ENCODE measurements at places on chromosomes 12 and 14. TPM values are rescaled to one million over a fixed set of nuclear protein-coding genes. Genes with fewer than 3 reads are reported as not detected.

DNA sequence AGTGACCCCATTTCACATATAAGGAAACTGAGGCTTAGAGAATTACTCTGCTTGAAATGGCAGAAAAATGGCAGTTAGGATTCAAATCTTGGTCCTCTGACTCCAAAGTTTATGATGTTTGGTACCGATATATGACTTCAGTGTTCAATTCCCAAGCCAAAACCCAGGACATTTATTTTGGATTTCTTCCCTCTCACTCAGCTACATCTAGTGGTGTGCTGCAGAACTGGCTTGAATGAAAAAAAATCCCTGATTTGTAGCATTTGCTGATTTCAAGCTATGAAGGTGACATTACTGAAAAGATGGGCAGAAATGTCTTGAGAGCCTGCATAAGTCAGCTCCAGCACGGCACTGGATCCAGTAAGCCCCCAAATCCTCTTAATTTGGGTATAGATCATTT is 106.4 kb downstream of the EFCAB11 start:
- DNase-seq, result no peak

GRCh38 chr12:109760930-109761921 is 47.6 kb downstream of the FAM222A start:
- peak; percentile 6 for DNase-seq

- DNase-seq, result no peak
These were observed 11.4 kb downstream of the EVL start for GRCh38 chr14:100076606-100077005.

DNA sequence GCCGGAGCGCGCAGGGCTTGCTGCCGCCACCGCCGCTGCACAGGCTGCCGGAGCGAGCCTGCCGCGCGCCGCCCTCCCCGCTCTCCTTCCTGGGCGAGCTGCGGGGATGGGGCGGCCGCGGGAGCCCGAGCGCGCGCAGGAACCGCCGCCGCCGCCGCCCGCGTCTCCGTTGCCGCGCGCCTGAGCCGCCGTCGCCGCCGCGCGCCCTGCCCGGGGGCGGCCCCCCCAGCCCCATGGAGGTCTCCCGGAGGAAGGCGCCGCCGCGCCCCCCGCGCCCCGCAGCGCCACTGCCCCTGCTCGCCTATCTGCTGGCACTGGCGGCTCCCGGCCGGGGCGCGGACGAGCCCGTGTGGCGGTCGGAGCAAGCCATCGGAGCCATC is 352 bp downstream of the PLXNC1 start:
- DNase-seq, result no peak

DNA sequence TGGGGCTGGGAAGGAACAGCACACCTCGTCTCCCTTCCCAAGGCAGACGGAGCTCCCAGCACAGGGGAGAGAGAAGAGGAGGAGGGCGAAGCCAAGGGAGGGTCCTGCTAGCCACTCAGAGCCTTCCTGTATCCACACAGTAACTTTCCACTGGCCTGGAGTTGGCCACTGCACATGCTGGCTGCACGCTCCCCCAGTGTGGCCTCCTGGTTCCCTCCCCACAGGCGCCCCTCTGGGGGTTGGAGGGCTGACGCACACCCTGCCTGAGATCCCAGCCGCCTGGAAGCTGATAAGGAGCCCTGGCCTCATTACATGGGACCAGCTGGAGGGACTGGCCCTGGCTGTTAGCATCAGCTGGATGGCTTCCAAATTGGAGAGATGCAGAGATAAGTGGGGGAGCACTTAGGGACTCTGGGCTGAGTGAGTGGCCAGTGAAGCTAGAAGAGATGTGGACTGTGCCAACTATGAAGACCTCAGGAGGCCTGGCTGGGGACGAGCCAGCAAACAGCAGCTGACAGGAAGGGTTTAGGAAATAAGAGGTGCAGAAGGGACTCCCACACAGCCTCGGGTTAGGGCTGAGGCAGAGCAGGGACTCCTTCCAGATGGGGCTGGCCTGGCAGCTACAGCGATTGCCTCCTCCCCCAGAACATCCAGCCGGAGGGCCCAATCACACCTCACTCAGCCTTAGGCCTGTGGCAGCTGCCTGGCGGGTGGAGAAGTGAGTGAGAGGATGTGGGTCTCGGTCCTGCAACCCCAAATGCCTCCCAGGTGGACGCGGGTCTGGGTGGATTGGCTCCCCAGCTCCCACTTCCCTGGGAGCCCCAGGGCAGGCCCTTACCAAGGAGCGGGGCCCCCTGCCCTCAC is 26.3 kb upstream of the BCDIN3D start:
- no peak for DNase-seq

- DNase-seq, result peak; percentile 64
These were observed 5.0 kb downstream of the PPTC7 start for GRCh38 chr12:110577864-110578693.

GRCh38 chr12:40988824-40989223 is 199.3 kb upstream of the PDZRN4 start:
- no peak for DNase-seq

GRCh38 chr14:22803687-22803974 is 11.6 kb downstream of the SLC7A7 start:
- no peak for DNase-seq

DNA sequence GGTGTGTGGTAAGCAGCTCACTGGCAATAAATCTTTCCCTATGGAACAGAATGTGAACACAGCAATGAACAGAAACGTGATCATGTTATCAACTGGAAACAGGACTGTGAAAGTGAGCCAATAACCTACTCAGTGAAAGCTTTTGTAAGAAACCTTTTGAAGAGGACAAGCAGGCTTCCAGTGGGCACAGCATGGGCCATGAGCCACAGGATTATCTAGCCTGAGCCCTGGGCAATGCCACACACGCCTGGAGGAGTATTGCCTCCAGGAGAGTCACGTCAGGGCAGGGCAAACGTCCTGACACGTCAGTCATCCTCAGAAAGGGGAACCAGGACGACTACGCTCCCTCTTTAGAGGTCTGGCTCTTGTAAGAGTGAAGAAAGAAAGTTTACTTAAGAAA is 32.3 kb downstream of the NRDE2 start:
- DNase-seq, result no peak

DNA sequence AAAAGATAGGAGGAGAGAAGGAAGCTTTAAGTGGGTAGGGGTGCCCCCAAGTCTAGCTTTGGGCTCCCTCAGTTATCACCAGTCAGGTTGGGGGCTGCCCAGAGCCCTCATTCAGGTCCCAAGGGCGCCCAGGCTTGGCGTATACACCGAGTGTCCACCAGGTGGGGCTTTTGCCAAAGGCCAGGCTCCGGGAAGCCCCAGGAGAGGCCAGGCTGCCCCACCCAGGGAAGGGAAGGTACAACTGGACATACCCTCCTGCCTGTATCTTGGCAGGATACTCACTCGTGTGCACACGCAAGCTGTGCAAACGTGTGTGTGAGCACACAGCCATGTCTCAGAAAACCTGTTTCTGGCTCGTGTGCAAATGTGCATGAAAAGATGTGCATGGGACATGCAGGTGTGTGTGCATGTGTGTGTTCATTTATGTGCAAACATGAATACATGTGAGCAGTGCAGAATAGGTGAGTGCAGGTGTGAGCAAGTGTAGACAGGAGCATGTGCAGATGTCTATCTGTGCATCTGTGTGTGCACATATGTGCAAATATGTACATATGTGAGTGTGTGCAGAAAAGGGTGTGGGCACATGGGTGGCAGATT is 103.9 kb upstream of the MYL2 start:
- peak; percentile 60 for DNase-seq

GRCh38 chr12:47545938-47546609 is 159.8 kb downstream of the RPAP3 start:
- DNase-seq, result no peak

DNA sequence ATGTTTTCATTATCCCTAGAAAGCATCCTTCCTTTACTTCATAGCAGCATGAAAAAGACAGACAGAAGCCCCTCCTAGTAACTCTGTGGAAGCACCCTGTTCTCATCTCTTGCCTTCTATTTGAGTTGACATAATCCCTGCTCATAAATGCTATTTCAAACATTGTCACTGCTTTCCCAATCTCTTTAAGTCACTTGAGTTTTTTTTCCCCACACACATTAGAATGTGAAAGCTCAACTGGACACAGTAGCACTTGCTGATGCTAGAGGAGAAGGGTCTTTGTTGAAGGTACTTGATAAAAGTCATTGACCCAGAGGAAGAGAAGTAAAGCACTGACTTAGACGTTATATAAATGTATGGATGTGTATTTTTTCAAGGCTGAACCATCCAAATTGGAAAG is 3.0 kb downstream of the E2F7 start:
- DNase-seq, result no peak

- DNase-seq, result peak; percentile 88
These were observed 31.8 kb upstream of the PLEKHG6 start for GRCh38 chr12:6278439-6279255.

DNA sequence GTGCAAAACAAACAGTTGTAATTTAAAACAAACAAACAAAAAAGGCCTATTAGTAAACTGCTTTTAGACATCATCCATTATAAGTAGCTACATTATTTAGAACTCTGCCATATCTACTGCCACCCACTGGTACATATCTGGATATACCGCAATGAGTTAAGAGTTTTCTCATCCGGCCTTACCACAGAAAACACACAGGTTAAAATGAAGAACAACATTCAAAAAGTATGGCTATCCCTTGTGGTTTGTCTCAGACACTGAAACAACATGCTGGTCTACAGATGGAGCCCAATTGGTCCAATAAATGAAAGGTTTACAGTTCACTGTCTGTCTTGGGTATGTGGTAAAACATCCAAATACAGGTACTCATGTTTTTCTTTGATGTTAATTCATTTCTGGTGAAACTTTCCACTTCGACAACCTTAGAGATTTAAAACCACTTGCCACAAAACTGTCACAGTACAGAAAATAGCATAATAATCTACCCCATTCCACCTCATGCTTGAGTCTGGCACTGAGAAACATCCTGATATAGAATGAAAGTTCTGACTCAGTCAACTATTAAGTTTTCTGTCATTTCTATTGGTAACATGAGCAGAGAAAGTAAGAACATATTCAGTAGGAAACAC is 354.3 kb downstream of the CEP128 start:
- no peak for DNase-seq

DNA sequence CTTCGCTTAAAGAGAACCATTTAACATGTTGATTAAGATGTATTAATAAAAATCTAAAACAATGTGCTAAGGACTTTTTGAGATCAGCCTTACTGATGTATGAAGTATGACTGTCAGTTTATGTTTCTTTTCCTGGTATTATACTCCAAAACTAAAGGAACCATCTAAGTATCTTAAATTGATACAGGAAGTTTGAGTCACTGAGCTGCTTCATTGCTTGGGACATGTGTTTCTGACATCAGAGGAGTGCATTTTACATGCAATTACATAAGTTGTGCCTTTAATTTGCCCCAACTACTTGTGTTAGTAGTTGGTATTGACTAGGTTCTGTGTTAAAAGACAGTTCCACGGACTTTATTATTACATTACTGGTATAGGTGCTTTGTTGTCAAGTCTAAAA is 50.9 kb downstream of the PROX2 start:
- DNase-seq, result no peak

- DNase-seq, result no peak
These were observed 11.2 kb upstream of the LBHD2 start for GRCh38 chr14:103072595-103073366.

DNA sequence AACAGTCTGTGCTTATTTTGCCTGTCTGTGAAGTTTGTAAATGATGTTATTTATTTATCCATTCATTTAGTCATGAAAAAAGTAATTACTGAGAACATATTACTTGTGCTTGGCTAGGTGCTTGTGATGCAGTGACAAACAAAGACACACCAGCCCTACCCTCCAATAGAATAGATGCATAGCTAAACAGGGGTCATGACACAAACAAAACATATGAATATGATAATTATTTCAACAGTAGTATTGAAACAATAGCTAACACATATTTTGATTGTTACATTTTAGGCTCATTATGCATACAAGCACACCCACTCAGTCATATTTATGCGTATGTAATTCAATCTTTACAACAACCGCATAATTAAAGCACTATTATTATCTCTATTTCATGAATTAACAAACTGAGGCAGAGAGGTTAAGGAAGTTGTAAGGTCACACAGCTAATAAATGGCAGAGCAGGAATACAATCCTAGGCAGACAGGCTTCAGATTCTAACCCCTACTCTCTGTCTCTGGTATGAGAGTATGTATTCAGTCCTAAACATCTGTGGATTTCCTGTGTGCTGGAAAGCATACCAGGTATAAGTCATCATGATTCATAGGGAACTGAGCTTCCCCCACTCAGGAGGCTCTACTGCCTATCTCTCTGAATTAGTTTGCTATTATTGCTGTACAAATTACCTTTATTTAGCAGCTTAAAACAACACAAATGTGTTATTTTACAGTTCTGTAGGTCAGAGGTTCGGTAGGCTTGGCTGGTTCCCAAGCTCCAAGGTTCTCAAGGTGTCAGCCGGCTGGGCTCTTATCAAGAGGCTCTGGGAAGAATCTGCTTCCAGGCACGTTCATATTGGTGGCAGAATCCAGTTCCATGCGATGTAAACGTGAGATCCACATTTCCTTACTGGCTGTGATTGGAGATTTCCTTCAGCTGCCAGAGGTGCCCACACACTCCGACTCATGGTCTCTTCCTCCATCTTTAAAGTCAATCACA is 509.4 kb downstream of the GALC start:
- no peak for DNase-seq

GRCh38 chr12:104570174-104570907 is 113.6 kb downstream of the CHST11 start:
- DNase-seq, result no peak

DNA sequence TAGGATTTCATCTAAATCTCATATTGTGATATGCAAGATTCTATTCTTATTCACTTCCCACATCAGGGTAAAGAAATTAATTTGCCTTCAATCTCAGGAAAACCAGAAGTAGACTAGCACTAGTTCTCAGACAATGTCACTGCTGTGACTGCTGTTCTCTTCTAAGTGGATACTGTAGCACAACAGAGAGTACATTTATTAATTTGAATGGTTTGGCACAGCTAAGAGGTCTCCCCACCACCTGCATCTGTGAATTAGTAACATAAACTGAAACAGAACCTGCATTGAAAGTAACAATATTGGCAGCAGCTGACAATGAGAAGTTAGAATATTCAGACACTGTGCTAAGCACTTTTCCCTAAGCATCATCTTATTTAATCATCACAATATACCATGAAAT is 253.1 kb downstream of the PDZRN4 start:
- DNase-seq, result no peak

GRCh38 chr12:129885287-129885686 is 18.5 kb downstream of the TMEM132D start:
- no peak for DNase-seq

GRCh38 chr12:238736-239398 is 23.8 kb downstream of the SLC6A13 start:
- DNase-seq, result no peak

IL23A gene
- total RNA-seq, result 48.5 TPM

LRRC10 gene
- not detected for total RNA-seq

AMHR2 gene
- total RNA-seq, result not detected

PLEKHD1 gene
- 0.05 TPM for total RNA-seq

IFI27L2 gene
- 69.3 TPM for total RNA-seq

ACADS gene
- 16.6 TPM for total RNA-seq

GPD1 gene
- total RNA-seq, result 0.10 TPM

EMC9 gene
- 40.0 TPM for total RNA-seq

CLEC9A gene
- total RNA-seq, result not detected

PKP2 gene
- total RNA-seq, result 0.21 TPM

IFT43 gene
- total RNA-seq, result 15.0 TPM

EPYC gene
- not detected for total RNA-seq

BIN2 gene
- 64.6 TPM for total RNA-seq
